ENCODE measurements at places on chromosomes 12 and 14. TPM values are rescaled to one million over a fixed set of nuclear protein-coding genes. Genes with fewer than 3 reads are reported as not detected.

- no peak overlapping the region for H3K4me3 ChIP-seq
- H3K4me1 ChIP-seq: peaks cover 11% of the 10 kb centered on the region
- H3K27ac ChIP-seq: no peak overlapping the region
- peaks cover 7% of the 10 kb centered on the region for H3K27me3 ChIP-seq
- peak; percentile 67 for DNase-seq
These were observed 141.9 kb downstream of the KIF26A start for GRCh38 chr14:104280085-104280901.

DNA sequence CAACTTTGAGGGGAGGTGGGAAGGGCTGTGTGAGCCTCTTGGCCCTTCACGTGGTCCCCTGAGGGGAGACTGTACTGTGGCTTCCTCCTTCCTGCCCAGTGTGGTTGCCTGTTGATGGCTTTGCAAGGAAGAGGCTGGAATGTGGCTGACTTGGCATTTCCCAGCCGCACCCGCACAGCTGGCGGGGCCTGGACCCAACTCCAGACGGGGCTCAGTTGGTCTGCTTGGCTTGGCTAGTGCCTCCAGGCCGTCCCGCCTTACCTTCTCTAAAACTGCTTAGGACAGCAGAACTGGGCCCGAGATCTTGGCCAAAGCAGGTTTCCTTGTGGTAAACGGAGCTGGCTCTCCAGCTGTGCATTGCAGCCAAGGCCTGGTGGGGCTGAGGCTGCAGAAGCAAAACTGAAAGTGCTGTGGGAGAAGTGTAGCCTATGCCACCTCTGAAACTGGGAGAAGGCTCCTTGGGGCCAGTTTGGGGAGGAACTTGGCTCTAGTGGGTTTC lies 139.5 kb downstream of the SMOC1 start:
- no peak overlapping the region for H3K27ac ChIP-seq
- peaks cover 34% of the 10 kb centered on the region for H3K4me1 ChIP-seq
- peaks cover 4% of the 10 kb centered on the region for H3K27me3 ChIP-seq
- H3K4me3 ChIP-seq: no peak overlapping the region
- H3K36me3 ChIP-seq: no peaks in the 10 kb centered on the region

DNA sequence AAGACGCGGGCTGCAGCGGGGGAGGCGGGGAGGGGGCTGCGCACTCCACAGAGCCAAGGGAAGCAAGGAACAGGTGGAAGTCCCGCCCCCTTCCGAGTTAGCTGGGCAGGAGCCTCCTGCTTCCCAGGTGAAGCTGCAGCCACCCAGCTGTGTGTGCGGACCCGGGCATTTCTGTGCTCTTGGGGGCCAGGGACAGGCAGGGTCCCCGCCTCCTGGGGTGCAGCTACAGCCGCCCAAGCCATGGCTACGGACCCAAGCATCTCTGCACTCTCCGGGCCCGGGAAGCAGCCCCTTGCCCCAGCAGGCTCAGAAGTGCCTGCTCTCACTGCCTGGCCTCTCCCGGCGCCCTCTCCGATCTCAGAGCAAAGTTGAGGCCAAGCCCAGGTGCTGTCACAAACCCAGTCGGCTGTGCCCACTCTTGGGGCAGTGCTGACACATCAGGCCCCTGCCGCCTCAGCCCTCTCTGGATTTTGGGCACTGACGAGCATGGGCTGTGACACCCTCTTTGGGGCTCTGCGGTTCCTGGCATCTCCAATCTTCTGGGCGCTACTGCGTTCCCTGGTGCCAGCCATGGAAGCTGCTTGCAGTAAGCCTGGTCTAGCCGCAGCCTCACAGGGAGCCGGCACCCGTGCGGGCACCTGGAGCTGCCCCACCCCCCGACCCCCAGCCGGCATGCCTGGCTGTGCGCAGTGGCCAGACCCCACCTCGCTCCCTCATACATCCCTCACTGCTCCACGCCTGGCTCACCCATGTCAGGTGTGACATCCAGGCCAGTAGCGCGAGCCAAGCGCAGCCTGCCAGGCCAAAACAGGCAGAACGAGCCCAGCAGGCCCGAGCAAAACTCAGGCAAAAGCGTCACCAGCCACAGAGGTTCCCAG lies 8.5 kb upstream of the MGAT4C start:
- H3K27me3 ChIP-seq: no peaks in the 10 kb centered on the region
- H3K4me3 ChIP-seq: peak overlapping the region; percentile 85
- no peaks in the 10 kb centered on the region for H3K36me3 ChIP-seq
- H3K4me1 ChIP-seq: no peaks in the 10 kb centered on the region

GRCh38 chr12:62724285-62724684 lies 210.7 kb downstream of the PPM1H start:
- peaks cover 40% of the 10 kb centered on the region for H3K4me1 ChIP-seq
- no peak overlapping the region for H3K4me3 ChIP-seq
- peaks cover 21% of the 10 kb centered on the region for H3K36me3 ChIP-seq
- no peaks in the 10 kb centered on the region for H3K27me3 ChIP-seq
- DNase-seq: no peak

GRCh38 chr12:56029166-56029519 lies 8.3 kb downstream of the IKZF4 start:
- H3K4me3 ChIP-seq: peak overlapping the region; percentile 16
- H3K27me3 ChIP-seq: no peaks in the 10 kb centered on the region
- peaks cover 14% of the 10 kb centered on the region for H3K4me1 ChIP-seq

DNA sequence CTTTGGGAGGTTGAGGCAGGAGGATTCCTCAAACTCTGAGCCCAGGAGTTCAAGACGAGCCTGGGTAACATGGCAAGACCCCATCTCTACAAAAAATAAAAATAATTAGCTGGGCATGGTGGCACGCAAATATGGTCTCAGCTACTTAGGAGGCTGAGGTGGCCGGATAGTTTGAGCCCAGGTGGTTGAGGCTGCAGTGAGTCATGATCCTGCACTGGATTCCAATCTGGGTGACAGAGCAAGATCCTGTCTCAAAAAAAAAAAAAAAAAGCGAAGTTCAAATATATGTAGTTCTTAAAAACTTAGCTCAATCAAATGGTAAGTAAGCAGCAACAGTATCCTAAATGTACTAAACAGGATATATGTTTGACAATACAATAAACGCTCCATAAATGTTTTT lies 85.5 kb upstream of the SSTR1 start:
- no peaks in the 10 kb centered on the region for H3K27me3 ChIP-seq
- no peaks in the 10 kb centered on the region for H3K36me3 ChIP-seq
- no peak for DNase-seq
- H3K4me3 ChIP-seq: no peak overlapping the region
- no peak overlapping the region for H3K27ac ChIP-seq
- H3K4me1 ChIP-seq: peaks cover 5% of the 10 kb centered on the region

- H3K4me1 ChIP-seq: no peaks in the 10 kb centered on the region
- no peaks in the 10 kb centered on the region for H3K27me3 ChIP-seq
- no peak overlapping the region for H3K27ac ChIP-seq
- no peak overlapping the region for H3K4me3 ChIP-seq
- H3K36me3 ChIP-seq: no peaks in the 10 kb centered on the region
These were observed 1954.6 kb upstream of the FLRT2 start for GRCh38 chr14:83575301-83575700.

Gene CMA1
- total RNA-seq: not detected

Gene SERPINA10
- 1.5 TPM for total RNA-seq

Gene RILPL1
- total RNA-seq: 11.8 TPM

Gene FNTB
- 31.2 TPM for total RNA-seq

Gene NFE2
- total RNA-seq: 0.24 TPM

Gene GAS2L3
- total RNA-seq: 29.4 TPM

DNA sequence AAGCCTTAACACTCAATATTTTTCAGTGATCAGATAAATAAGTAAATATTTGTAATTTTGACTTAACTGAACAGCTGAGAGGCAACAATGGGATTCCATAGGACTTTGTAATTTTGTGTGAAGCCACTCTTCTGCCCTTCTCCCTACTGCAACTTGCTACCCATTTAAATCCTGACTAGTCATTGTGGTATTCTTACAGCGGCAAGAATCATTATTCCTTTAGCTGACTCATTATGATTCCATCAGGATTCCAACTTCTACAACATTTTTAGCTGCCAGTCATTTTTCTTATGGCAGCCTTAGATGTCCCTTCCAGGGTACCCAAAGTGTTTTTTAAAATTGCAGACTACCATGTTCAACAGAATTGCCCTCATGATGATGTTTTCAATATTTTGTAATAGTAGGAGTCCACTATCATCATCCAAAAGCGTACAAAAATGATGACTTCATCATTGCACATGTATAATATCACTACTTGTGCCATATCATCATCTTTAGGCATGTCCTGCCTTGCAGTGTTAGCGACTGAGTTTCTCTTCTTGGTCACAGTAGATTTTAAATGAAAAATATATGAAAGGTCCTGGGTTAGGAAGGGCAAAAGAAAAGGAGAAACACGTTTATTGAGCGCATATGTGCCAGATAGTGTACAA lies 5.1 kb upstream of the MAGOHB start:
- H3K27me3 ChIP-seq: peaks cover 24% of the 10 kb centered on the region
- H3K4me3 ChIP-seq: no peak overlapping the region
- H3K36me3 ChIP-seq: peaks cover 3% of the 10 kb centered on the region
- H3K27ac ChIP-seq: no peak overlapping the region
- no peak for DNase-seq
- H3K4me1 ChIP-seq: peaks cover 4% of the 10 kb centered on the region

DNA sequence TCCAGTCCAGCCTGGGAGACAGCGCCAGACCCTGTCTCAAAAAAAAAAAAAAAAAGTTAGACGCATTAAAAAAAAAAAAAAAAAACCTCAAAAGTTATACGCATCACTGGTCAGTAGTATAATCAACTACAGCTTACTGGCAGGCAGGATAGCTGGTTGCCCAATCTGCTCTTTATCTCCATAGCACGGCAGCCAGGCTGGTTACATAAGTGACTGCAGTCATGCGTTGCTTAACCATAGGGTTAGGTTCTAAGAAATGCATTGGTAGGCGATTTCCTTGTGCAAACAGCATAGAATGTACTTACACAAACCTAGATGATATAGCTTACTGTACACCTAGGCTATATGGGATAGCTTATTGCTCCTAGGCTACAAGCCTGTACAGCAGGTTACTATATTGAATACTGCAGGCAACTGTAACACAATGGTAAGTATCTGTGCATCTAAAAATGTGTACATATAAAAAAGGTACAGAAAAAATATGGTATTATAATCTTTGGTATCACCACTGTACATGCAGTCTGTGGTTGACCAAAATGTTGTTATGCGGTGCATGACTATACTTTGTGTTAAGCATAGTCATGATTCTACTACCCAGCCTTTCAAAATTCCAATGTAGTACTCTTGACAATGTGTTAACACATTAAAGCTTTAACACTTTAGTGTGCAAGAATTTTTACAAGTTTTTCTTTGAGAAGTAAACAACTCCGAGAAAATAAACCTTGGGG lies 8.1 kb downstream of the L2HGDH start:
- H3K4me1 ChIP-seq: no peaks in the 10 kb centered on the region
- no peak for DNase-seq
- no peaks in the 10 kb centered on the region for H3K27me3 ChIP-seq
- no peak overlapping the region for H3K27ac ChIP-seq
- H3K4me3 ChIP-seq: no peak overlapping the region
- H3K36me3 ChIP-seq: peaks cover 24% of the 10 kb centered on the region

DNA sequence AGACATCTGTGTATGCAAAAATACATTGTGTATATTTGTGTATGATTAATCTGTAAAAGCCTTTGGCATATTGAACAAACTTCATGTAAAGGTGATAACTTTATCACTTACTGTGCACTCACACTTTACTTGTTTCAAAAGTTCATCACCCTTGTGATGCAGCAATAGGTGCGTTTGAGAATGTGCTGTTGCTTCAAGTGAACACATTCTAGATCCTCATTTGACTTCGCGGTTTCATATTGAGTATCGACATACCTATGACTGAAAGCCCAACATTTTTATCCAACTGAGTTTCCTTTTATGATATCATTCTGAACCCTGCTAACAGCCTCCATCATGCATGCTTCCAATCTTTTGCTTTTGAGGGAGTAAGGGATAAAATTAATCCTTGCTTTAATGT lies 1086.9 kb downstream of the TMEM121 start:
- H3K4me3 ChIP-seq: no peak overlapping the region
- H3K27ac ChIP-seq: no peak overlapping the region
- DNase-seq: no peak
- no peaks in the 10 kb centered on the region for H3K36me3 ChIP-seq

Gene RND1
- 3.2 TPM for total RNA-seq

GRCh38 chr12:87233671-87234070 lies 795.5 kb downstream of the C12orf50 start:
- no peaks in the 10 kb centered on the region for H3K36me3 ChIP-seq
- H3K4me1 ChIP-seq: peaks cover 6% of the 10 kb centered on the region
- H3K27ac ChIP-seq: no peak overlapping the region
- no peak overlapping the region for H3K4me3 ChIP-seq

DNA sequence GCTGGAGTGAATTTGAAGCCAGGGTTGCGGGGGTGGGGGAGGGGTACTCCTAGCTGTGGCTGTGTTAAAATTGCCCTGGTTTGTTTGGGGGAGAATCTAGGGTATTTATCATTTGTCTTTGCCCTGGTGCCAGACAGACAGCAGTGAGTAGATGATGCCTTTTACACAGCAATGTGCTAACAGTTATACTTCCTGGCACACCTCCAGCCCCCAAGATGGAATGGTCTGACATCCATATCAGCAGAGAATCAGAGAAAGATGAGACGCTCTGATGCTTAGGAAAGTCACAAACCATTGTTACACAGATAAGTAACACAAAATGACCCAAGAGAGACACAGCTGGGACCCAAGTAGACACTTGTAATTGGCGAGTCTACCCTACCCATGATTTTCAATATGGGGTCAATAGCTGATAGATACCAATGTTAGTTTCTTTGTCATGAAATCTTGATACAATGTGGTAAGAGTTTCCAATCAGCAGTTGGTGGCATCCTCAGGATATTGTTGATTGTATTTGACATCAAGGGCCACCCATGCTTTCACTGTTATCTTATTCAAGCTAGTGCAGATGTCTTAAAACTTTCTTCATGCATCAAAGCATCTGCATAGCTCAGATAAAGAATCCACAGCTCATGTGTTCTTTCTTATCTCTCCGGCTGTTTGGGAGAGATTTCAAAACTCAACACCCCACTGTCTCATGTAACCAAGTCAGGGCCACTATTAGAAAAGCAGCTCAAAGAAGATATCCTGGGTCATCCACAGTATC lies 2.6 kb upstream of the PRKAB1 start:
- no peak overlapping the region for H3K27ac ChIP-seq
- H3K27me3 ChIP-seq: peaks cover 15% of the 10 kb centered on the region
- peaks cover 2% of the 10 kb centered on the region for H3K36me3 ChIP-seq
- DNase-seq: no peak
- peaks cover 14% of the 10 kb centered on the region for H3K4me1 ChIP-seq
- H3K4me3 ChIP-seq: no peak overlapping the region

DNA sequence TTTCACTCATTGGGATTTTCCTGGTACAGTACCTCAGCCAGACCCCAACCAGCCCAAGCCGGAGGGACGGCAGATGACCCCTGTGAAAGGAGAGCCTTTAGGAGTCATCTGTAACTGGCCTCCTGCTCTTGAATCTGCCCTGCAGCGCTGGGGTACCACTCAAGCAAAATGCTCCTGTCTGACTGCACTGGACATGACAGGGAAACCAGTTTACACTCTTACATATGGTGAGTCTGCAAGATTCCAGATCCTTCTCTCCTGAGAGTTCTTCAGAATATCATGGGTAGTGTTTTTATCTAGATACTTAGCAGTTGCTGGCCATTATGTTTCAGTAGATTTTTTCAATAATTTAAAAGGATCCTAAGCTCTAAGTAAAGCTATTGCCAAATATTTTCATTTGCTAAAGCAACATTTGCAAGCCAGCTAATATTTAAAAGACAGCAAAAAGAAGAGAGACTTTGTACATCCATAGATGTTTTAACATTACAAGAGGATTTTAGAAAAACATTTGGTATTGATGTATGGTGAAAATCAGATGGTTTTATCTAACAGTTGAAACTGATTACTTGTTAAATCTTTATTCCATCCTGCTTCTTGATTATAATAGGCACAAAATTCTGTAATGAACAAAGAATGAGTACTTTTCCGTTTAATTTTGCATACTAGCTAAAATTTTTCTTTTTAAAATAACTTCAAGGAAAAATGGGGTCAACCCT lies 85.1 kb upstream of the ATF1 start:
- no peaks in the 10 kb centered on the region for H3K27me3 ChIP-seq
- H3K4me1 ChIP-seq: no peaks in the 10 kb centered on the region
- no peak for DNase-seq
- no peak overlapping the region for H3K4me3 ChIP-seq
- peaks cover 16% of the 10 kb centered on the region for H3K36me3 ChIP-seq
